ENCODE measurements at places on chromosomes 1 and 21. TPM values are rescaled to one million over a fixed set of nuclear protein-coding genes. Genes with fewer than 3 reads are reported as not detected.
A peak's percentile ranks its signal among the peaks of the same experiment; 100 is the strongest.

The IFI6 gene
- 34.9 TPM for polyA plus RNA-seq

DNA sequence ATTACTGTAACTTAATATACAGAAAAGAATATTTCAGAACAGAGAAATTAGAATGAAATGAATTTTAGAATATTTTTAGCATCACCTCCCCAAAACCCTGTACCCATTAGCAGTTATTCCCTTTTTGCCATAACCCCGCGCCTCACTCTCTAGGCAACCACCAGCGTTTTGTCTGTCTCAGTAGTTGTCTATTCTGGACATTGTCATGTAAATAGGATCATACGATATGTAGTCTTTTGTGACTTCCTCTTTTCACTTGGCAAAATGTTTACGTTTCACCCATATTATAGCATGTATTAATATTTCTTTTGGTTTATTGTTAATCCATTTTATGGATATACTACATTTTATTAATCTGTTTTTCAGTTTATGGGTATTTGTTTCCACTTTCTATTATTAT lies 24.9 kb downstream of the SOAT1 start:
- no peak for DNase-seq

DNA sequence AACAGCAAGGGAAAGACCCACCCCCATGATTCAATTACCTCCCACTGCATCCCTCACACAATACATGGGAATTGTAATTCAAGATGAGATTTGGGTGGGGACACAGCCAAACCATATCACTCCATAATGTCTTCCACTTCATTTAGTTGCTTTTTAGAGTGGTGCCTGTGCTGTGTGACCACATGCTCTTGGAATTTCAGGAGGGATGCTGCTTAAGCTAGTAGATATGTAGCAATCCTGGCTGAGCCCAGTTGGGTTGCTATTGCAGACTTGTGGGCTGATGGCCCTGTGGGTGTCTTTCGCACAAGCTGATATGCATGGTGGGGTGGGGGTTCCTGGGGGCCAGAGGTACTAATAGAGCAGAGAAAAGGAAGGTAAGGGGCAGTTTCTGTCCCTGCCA lies 160.4 kb upstream of the SYT6 start:
- no peak for DNase-seq

DNA sequence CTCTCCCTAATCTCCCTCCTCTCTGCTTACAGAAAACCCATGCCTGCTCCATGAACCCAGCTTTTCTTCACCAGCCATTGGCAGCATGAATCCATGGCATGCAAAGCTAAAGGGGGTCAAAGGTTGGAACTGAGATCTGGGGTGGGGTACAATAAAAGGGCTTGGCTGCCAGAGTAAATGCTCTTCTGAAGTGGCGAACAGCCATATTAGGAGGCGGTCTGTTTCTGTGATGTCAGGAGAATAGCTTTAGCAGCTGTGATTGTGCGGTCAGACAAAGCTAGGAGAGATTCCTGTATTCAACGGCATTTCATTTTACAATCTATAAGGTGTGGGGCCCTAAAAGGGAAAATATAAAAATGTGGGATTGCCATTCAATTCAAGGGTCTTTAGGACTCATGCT lies 71.7 kb upstream of the TMPRSS2 start:
- DNase-seq: no peak

- DNase-seq: no peak
These were observed 465 bp upstream of the HSPB7 start for GRCh38 chr1:16018308-16018707.

The INSRR gene
- 1.6 TPM for polyA plus RNA-seq

DNA sequence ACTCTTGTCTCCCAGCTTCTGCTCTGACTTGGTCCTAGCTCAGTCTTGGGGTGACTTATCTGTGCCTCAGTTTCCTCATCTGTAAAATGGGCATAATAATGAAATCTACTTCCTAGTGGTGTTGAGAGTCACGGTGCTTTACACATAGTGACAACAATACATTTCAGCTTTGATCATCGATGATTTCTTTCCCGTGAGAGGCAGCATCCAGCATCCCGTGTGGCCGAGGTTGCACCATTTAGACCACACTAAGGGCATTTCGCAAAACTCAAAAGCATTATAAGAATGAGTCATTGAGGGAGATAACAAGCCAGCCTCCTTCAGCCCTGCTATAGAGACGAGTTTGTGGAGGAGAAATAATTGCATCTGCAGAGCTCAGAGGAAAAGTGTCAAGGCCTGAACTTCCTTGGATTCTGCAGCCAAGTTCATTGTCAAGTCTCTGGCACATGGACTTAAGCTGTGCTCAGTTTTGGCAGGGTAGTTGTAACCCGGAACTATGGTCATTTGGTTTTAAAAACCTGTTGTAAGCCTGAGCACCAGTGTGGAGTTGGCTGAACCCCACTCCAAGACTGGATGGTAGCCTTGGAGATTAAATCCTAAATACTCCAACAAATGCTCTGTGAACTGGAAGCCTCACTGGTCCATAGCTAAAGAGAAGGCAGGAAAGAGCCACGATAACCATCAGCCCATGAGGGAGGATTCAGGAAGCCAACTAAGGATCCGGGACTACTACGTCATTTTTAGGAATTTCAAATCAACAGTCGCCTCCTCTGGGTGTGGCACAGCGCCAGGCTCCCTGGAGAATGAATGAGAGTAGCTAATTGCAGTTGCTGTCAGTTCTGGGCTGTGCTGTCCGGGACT lies 64.2 kb downstream of the TCP10L start:
- no peak for DNase-seq

GRCh38 chr1:59094001-59094400 lies 202.9 kb upstream of the FGGY start:
- no peak for DNase-seq

The MSH4 gene
- 0.40 TPM for polyA plus RNA-seq

The TRAF3IP3 gene
- 0.89 TPM for polyA plus RNA-seq

The TMPRSS3 gene
- 1.6 TPM for polyA plus RNA-seq

- DNase-seq: no peak
These were observed 2.2 kb downstream of the PPP2R5A start for GRCh38 chr1:212287261-212287895.

The CLEC20A gene
- 0.33 TPM for polyA plus RNA-seq

- no peak for DNase-seq
These were observed 16.5 kb downstream of the WNT3A start for GRCh38 chr1:228023294-228023639.

- no peak for DNase-seq
These were observed 42.6 kb downstream of the FAF1 start for GRCh38 chr1:50917138-50918137.

DNA sequence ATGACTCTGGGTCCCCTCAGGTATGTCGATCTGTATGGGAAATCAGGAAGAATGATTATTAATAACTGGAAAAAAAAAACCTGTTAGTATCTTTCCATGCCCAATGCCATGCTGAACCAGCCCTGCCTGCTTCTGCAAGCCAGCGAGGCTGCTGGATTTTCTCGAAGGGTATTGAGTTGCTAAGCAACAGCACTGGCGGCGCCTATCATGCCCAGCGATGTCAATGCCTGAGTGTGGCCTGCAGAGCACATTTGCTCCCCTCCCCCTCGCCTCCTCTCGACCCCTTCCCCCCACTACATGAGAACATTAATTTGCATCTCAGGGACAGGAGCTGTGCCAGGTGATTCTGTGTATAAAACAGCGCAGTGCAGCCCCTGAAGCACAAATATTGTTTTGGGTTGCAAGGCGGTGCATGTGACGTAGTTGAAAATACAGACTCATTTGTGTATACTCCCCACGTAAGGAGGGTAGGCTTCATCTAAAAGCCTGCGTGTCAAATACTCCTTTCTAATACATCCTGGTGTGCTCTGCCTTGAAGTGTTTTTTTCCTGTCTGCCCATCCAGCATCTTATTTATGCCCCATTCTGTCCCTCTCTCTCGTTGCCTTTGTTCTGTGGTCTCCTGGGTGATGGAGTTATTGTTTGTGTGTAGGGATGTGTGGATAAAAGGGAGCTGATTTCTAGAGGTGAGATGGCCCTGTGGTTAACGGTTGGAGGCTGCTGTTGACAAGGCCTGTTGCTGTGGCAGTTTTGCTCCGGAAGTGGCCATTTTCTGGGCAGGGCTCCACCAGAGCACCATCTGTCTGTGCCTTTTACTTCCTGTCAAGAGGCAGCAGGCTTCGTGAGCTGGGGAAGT lies 32.7 kb upstream of the ATP5PO start:
- DNase-seq: no peak

GRCh38 chr1:176205332-176205914 lies 1.7 kb downstream of the COP1 start:
- no peak for DNase-seq

DNA sequence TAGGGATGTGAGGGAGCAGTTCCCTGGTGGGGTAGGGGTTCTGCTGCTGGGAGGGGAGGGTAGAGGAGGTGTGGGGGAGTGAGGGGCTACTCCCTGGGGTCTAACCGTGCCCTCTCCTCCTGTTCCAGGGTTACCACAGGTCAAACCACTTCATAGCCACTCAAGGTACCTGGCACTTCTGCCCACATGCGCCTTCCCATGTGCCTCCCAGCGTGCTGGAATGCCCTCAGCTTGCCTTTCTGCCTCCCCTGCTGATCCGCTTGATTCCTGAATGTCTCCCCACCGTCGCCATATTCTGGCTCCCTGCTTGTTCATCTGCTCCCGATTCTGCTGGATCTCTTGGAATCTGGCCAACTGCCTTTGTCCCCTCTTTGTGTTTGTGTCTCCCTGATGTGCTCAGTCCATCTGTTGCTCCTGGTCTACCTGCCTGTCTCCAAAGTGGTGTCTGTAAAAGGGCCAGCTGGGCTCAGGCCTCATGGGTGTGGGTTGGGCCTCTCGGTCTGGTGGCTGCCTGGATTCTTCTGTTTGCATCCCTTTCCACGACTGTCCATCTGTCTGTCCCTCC lies 74.4 kb downstream of the PTPRU start:
- no peak for DNase-seq

The TMEM240 gene
- polyA plus RNA-seq: 7.7 TPM

DNA sequence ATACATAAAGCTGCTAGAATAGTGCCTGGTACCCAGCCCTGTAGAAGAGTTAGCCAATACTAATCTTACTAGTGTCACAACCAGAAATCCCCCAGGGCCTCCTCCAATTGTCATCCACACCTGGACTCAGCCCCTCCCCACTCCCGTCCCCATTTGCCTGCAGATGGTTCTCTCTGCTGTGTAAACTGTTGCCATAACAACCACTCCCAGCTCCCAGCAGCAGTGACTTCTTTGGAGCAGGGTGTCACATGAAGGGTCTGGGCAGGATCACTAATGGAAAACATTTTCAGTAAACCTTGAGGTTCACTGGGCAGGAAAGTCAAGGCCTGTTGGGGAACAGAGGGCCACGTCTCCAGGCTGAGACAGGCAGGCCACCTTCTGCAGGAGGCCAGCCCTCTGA lies 126.0 kb upstream of the IPO9 start:
- DNase-seq: no peak

- no peak for DNase-seq
These were observed 26.8 kb downstream of the TRPM2 start for GRCh38 chr21:44379991-44380865.

GRCh38 chr1:22273686-22274681 lies 131.1 kb upstream of the WNT4 start:
- DNase-seq: no peak

The PTPRC gene
- polyA plus RNA-seq: 4.4 TPM

DNA sequence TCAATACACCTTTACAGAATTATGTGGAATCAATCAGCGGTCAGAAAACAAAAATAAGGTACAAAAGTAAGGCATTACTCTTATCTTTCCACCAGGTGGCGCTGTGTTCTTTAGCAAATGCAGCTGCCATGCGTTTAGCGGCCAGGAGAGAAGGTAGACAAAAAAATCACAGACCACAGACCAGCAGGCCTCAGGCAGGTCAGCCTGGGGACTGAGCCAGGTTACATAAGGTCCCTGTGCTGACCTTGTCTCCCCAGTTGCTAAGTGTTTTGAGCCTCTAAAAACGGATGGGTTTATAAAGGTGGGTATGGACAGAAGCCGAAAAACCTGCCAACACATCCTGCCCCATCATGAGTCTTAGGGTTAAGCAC lies 2.8 kb downstream of the RGS16 start:
- DNase-seq: no peak

DNA sequence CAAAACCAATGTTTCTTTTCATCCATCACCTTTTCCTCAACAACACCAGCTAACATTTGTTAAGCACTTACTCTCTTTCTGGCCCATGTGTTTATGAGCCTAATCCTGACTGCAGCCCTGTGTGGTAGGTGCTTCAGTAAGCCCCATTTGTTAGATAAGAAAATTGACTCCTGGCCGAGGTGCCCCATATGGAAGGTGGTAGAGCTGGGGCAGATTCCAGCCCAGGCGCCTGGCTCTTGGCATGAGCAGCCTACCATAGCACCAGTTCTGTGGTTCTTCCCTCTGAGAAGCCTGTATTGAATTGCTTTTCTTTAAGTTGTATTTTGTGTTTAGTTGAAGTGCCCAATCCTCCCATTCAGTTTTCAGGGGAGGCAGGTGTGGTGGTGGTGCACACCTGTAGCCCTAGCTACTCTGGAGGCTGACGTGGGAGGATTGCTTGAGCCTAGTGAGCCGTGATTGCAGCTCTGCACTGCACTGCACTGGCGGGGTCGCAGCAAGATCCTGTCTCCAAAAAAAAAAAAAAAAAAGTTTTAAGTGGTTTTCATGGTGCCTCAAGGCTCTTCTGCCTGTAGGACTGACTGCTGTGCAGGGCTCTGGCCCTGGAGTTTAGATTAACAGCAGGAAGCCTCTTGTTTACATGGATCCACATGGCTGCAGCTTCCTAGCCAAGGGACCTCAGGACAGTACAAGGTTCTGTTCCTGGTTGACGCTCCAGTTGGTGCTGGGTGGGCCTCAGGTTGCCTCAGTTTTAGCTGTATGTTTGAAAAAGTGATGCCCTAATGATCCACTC lies 125.9 kb downstream of the MRPS6 start:
- no peak for DNase-seq

The DCDC2B gene
- polyA plus RNA-seq: 2.3 TPM

DNA sequence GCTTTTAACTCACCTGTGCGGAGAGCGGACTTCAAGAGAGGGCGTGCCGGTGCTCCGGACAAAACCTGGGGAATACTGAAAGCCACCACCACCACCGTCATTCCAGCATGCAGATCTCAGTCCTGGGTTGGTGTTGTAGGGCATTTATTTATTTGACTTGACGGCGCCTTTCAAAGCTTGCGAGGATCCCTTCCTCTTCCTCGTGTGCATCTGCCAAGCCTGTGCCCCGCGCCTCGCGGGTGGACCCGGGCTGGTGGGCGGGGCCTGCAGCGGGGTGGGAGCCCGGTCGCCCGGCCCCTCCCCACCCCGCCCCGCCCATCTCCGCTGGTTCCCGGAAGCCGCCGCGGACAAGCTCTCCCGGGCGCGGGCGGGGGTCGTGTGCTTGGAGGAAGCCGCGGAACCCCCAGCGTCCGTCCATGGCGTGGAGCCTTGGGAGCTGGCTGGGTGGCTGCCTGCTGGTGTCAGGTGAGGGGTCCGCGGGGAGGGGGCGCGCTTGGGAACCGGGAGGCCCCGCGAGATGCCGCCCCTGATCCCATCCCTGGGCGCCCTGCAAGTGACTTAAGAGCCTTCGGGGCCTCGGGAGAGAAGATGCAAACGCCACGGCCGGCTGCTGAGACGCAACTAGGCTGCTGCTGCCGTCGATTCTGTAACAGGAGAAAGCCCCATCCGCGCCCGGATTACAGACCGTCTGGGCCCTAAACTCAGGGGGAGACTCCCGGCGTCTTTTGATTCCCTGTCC lies at the start of gene IL10RB:
Gene IL10RB (plus strand): TSS at position 318 of the 739 bp plus-strand sequence. CDS start 99 bp downstream, at position 417.
- DNase-seq: peak; percentile 67

The PGLYRP4 gene
- not detected for polyA plus RNA-seq
